Stimulated activated CD4-positive, alpha-beta T cell treated with anti-CD3 and anti-CD28 coated beads, Interleukin-4, amount 100 ng/mL, for 48 hours (primary cell): ENCODE measurements at places on chromosomes 12 and 14.
A peak's percentile ranks its signal among the peaks of the same experiment; 100 is the strongest.

- no peak for DNase-seq
Measured at GRCh38 chr12:51549637-51550036, 41.4 kb upstream of the SCN8A start.

DNA sequence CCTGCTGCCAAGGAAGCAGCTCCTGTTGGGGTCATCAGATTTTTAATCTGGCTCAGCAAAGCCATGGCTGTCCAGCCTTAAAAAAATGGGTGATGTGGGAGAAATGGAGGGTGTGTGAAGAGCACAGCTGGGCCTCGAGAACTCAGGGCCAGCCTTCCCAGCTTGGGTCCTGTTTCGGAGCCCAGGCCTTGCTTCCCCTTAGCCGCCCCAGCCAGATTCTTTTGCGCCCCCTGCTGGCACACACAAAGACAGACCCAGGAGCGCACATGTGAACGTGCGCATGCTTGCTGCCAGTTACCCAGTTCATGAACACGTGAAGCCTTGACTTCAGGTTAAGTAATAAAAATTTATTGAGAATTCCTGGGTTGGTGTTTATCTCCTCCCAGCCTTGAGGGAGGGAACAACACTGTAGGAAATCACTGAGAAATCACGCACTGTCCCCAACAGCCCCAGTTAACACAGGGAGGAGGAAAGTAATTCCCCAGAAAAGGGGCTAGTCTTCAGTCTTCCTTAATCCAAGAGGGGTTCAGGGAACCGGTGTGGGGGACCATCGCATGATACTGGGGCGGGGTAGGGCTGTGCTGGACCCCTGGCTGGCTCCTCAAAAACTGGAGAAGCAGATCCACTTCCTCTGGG is 5.3 kb downstream of the PHB2 start:
- DNase-seq: peak; percentile 91

GRCh38 chr14:37974421-37974820 is 233.3 kb upstream of the SSTR1 start:
- no peak for DNase-seq

GRCh38 chr14:95472819-95473251 is 43.6 kb downstream of the SYNE3 start:
- DNase-seq: no peak

DNA sequence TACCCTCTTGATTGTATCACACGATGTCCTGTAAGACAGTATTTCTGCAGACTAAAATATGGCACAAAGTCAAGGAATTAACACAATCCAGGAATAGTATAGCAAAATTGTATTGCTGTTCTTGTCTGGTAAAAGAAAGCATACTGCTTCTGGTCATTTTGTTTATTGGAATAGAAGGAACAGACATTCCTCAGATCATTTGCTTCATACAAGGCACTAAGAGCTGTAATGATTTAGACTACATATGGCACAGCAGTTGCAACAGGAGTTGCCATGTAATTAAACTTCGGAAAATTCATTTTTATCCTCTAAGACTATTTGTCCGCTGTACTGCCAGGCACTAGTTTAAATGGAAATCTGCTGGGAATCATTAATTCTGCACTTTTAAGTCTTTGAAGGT is 7.6 kb upstream of the KERA start:
- no peak for DNase-seq
